ENCODE measurements at places on chromosomes 4 and X. TPM values are rescaled to one million over a fixed set of nuclear protein-coding genes. Genes with fewer than 3 reads are reported as not detected.

DNA sequence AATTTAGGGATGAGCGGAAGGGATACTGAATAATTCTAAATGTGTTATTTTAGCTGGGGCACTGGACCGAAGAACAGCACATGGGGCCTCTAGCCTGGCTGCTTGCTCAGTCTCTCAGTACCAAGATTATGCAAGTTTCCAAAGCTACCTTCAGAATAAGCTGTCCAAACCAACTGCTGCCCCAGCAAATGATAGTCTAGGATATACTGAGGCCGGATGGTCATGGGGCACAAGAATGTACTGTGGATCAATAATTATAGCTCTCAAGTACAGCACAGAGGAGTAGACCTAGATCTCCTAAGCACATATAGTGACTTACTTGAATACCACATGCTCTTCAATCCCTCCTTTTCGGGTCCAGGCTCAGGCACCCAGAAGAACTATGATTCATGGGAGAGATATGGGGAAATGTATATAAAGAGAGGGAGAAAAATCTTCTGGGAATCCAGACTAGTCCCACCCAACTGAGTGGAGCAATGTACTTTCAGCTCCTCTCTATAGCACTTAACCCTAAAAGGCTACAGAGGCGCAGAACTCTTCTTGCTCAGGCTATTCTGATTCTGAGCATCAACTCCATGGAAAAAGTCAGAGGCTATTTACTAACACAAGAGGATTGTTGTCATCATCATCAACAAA is 160.3 kb upstream of the GPC4 start:
- no peak for DNase-seq

DNA sequence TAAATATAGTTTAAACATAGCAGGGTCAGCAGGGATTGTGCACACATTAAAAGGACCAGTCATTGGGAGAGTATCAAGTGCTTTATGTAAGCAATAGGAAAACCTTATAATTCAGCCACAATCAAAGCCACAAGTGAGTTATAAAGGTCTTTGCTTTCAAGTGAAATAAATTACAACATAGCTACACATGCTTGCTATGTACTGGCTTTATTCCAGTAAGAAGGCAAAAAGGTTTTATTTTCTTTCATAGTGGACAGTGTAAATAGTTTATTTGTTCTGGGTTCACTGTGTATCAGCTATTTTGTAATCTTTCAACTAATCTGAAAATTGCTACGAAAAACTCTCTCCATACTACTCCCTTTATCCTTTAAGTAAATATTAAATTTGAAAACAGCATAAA is 691.4 kb downstream of the PCDH7 start:
- no peak for DNase-seq

- DNase-seq: no peak
Measured at GRCh38 chrX:16589826-16590225, 60.1 kb upstream of the S100G start.

The RHOXF2B gene
- total RNA-seq: not detected

DNA sequence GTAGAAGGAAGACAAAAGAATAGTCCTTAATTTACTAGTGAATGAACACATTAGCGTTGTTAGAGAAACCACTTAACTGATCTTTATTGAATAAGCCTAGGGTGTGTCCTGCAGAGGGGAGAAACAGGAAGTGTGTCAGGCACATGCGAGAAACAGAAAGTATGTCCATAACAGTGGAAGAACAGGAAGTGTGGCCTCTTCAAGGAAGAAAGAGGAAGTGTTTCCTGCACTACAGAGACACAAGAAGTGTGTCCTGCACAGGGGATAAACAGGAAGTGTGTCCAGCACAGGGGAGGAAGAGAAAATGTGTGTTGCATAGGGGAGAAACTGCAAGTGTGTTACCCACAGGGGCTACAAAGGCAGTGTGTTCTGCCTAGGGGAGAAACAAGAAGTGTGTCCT is 539.6 kb upstream of the PRKX start:
- no peak for DNase-seq

The MSX1 gene
- total RNA-seq: 1.1 TPM

All from IMR-90 (cell line).